ENCODE measurements at places on chromosomes 6 and 20.

- DNase-seq, result no peak
These were observed 400.1 kb downstream of the NKAIN2 start for GRCh38 chr6:124203812-124204167.

DNA sequence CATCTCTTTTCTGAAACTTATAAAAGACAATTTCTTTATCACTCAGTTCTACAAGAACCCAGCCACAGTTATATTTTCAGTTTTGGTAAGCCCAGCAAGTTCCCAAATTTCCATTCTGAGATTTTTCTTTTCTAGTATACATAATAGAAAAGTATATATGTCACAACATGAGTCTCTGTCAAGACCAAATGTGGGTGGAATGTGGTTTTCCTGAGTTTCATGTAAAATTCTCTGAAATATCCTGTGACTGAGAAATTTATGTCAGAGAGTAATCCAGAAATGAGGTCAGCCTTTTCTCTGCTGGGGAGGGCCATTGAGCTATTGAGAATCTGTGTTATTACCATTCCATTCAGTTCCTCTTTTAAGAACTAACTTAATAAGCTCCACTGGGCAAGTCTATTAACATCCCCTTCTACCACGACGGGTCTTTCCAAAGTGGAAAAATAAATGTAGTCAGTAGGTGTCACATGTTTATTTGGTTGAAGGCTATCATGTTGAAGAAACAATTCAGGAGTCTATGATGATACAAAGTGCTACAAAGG, 100.7 kb upstream of the HMGN3 start:
- no peak for DNase-seq

- DNase-seq, result no peak
These were observed 16.9 kb downstream of the NDRG3 start for GRCh38 chr20:36728986-36729385.

- no peak for DNase-seq
These were observed 490 bp downstream of the MMUT start for GRCh38 chr6:49462599-49462926.

DNA sequence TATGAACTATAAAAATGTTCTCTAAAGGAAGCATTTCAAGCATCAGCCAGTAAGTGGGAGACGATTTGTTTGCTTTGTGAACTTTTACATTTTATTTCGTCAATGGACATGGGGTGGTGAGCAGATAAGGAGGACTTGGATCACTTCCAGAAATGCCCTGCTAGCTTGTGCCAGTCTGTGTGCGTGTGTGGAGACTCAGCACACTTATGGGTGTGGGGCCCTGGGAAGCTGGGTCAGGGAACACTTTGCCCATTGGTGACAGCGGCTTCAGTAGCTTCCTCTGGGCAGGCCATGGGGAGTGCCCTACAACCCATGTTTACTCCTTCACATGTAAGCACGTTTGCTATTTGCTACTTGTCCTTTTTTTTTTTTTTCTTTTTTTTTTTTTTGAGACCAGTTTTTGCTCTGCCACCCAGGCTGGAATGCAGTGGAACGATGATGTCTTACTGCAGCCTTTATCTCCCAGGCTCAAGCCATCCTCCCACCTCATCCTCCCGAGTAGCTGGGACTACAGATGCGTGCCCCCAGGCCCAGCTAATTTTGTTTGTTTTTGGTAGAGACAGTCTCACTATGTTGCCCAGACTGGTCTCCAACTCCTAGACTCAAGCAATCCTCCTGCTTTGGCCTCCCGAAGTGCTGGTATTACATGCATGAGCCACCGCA, 24.2 kb downstream of the PRDM1 start:
- DNase-seq, result no peak

GRCh38 chr6:43900560-43900915, 130.5 kb downstream of the VEGFA start:
- DNase-seq, result no peak

DNA sequence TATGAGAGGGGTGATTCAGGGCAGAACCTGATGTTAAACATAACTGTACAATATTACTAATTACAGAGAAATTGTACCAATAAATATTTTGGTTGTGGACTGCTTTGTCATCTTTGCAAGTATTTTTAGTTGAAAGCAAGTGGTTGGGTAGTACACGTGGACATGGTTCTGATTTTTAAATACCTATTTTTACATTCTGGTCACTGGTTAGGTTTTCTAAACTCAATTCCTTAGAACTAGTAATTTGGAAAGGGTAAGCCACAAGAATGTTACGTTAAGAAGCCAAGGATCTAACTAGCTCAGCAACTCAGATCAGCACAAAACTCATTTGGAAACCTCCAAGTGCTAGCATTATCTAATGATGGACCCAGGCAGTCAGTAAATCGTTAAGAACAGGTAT, 2.7 kb downstream of the EPB41L2 start:
- DNase-seq, result no peak

GRCh38 chr20:11271319-11271718, 597.5 kb upstream of the JAG1 start:
- no peak for DNase-seq

GRCh38 chr6:55778705-55779104, 96.7 kb downstream of the BMP5 start:
- DNase-seq, result no peak

DNA sequence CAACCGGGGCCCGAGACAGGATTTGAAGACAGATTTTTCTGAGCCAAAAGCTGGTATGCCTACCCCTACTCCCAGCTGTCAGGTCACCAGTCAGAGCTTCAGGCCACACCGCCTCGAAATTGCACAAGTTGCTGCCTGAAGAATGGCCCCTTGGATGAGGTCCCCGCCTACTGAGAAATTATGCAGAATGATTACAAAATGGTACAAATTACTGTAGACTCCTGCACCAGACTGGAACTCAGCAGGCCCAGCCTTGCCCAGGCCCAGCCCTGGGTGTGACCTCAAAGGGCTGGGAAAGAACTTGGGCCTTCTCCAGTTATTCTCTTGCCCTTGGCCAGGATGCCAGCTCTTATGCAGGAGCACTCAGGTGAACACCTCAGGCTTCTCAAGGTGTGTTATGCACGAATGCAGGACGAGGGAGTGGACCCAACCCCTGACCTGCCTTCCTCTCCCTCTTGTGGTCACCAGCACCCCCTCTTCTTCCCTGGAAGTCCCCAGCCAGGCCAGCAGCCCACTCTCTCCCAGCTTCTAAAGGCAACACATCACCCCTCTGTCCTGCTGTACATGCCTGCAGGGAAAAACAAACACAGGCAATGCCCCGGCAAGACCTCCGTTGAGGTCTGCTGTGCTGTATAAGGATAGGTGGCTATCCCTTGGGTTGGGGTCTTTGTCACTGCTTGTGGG, 88.7 kb upstream of the NAA20 start:
- DNase-seq, result no peak

GRCh38 chr6:138293428-138294395, 75.4 kb upstream of the PBOV1 start:
- no peak for DNase-seq

- no peak for DNase-seq
These were observed 60.7 kb upstream of the SMLR1 start for GRCh38 chr6:130766239-130767144.

GRCh38 chr6:156348849-156349248, 428.3 kb upstream of the ARID1B start:
- no peak for DNase-seq

DNA sequence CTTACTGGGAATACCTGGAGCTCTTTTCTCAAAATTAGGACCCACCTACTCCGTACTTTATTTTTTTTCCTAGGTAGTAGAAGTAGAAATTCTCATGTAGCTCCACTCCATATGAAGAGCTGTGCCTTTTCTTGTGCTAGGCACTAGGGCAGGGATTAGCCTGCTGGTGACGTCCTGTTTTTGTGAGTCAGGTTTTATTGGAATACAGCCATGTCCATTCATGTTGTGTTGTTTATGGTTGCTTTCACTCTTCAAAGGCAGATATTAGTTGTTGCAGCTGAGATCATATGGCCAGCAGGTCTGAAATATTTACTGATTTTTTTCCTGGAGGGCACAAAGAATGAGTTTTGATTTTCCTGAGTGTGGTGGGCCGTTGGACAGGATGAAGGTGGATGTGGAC, 20.5 kb downstream of the XRN2 start:
- DNase-seq, result no peak

DNA sequence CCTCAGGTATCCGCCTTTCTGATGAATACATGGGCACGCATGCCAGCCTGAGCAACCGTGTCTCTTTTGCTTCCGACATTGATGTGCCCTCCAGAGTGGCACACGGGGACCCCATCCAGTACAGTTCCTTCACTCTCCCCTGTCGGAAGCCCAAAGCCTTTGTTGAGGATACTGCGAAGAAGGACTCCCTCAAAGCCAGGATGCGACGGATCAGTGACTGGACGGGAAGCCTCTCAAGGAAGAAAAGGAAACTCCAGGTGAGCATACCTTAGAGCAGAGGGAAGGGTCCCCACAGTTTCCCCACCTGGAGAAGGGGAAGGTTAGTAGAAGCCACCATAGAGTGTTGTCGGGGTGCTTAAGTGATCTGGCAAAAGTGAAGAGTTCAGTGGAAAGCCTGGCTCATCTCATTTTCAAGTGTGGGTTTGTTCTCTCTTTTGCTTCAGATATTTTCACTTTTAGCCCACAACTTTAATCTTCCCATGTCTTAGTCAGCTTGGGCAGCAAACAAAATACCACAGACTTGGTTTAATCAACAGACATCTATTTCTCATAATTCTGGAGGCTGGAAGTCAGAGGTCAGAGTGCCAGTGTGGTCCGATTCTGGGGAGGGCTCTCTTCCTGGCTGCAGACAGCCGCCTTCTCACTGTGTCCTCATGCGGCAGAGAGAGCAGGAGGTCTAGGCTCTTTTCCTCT, 133.5 kb upstream of the CLDN20 start:
- DNase-seq, result no peak

- no peak for DNase-seq
These were observed 81.4 kb upstream of the AHI1 start for GRCh38 chr6:135578976-135579375.

- no peak for DNase-seq
These were observed 31.5 kb downstream of the RPF2 start for GRCh38 chr6:111013144-111013915.

GRCh38 chr6:167113935-167114910, 8.7 kb upstream of the CCR6 start:
- no peak for DNase-seq

- DNase-seq, result no peak
These were observed 48.1 kb upstream of the BMP2 start for GRCh38 chr20:6719369-6719721.

- DNase-seq, result no peak
These were observed 1.1 kb downstream of the SAPCD1 start for GRCh38 chr6:31763619-31763940.

DNA sequence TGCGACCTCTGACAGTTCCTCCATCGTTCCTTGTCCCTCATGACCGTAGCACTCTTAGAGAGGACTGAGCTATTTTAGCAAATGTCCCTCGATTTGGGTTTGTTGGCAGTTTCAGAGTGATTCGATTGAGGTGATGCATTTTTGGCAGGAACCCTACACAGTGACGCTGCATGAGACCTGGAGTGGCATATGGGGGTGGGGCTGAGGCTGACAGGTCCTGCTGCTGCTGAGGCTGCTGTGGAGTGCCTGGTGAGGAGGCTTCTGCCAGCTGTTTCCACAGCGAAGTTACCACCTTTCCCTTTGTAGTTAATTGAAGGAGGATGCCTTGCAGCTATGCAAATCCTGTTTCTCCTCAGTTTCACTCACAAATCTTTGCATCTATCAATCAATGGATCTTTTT, 19.8 kb downstream of the PXDC1 start:
- no peak for DNase-seq

GRCh38 chr6:36875250-36875633, 639 bp upstream of the PPIL1 start:
- DNase-seq, result no peak

- no peak for DNase-seq
These were observed 60.5 kb downstream of the ZMYND8 start for GRCh38 chr20:47295921-47296426.

DNA sequence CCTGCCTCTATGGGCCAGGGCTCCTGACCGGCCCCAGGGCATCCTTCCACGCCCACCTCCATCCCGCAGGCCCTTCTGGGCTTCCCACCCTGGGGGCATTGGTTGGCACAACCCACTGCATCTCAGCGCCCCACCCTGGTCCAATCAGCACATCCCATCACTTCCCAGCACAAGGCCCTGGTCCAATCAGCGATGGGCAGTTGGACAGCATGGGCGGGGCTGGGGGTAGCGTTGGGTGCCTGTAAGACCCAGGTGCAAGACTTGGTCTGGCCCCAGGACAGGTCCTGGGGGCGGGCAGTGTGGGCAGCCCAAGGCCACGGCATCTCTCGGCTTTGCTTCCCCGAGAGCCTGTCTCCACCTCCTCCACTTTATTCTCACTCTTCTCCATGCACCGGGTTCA, 298.5 kb downstream of the BMP7 start:
- no peak for DNase-seq

- no peak for DNase-seq
These were observed 14.9 kb downstream of the PLCG1 start for GRCh38 chr20:41152108-41152757.

DNA sequence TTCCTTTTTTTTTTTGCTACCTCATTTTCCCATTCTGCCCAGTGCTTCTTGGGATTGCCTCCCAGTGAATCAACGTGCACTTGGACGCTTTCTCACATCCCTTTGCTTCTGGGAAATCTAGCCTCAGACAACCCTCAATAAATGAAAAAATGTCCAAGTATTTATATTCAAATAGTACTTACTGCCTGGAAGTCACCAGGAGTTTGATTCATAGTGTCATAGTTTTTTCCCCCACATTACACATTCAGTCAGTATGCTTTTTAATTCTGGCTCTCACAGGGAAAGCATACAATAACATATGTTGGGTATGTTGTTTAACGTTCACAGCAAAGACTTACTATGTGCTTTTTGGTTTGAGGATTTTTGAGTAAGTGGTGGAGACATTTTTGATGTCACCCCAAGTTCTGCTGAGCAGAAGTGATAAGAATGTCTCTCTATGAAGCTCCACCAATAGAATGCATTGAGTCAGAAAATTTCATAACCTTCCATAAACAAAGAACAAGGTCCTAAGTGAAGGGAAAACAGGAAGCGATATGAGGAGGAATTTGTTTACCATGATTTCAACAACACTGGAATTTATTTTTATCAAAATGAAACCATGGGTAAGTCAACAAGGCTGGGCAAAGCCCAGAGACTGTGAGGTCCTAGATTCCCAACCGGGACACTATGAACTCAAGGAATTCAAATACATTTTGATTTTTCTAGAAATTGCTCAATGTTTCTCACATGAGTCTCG, 301.2 kb upstream of the BMP2 start:
- DNase-seq, result no peak

GRCh38 chr6:119273272-119274196, 76.0 kb downstream of the MAN1A1 start:
- DNase-seq, result no peak

DNA sequence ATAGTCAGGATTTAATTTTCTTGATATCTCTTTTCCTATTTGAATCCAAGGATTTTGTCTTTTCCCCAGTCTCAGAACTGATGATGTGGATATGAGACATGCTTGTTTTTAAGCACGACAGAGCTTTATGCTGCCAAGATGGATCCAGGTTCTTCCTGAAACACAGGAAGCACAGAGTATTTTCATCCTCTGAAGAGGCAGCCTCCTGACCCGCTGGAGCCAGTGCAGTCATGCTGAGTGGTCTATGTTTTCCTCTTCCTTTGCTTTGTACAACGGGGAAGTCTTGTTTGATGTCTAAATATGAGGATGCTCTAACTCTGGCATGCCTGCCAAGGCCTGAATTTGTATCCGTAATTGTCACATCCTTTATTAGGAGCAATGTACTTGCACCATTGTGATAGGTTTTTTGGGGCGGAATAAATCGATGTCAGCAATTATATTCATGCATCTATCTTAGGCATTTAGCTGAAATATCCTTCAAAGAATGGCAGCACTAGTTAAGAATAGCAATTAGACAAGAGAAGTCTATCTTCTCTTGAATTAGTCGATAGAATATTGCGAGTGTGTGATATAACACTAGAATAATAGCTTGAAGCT, 407.1 kb upstream of the JAG1 start:
- DNase-seq, result no peak

GRCh38 chr6:113219783-113220182, 637.4 kb upstream of the MARCKS start:
- DNase-seq, result no peak

Data from left renal pelvis (tissue), 4 donors.